CD4-positive, alpha-beta T cell treated with Interferon alpha-2 for 1 hour (primary cell): ENCODE measurements at places on chromosomes 5 and 9.

DNA sequence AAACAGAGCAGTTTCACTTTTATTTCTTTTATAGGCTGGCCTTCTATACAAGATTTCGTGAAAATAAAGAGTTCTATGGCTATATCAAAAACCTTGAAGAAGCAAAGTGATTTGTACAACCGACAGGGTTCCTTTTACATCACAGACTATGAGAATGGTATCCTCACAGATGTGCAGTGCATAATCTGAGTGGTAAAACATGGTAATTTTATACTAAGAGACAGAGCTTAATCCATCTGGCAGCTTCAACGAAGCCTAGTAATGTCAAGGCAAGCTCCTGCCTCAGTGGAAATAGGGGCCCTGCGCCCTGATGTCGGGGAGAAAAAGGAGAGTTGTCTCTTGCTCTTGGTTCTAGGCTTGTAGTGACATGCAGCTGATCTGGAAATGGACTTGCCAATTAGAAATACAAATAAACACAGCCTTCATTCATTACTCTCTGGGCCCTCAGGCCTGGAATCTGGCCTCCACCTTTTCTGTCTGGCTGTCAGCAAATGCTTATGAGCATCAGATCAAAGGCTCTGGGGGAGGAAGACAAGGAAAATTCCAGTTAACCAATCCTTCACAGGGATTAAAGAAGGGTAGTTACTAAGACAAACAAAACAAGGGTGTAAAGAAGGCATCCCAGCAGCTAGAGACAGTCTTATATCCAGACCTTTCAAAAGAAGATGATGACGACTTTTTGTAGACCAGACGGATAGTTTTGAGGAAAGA is 33.6 kb upstream of the TRIM32 start:
- no peak for DNase-seq

DNA sequence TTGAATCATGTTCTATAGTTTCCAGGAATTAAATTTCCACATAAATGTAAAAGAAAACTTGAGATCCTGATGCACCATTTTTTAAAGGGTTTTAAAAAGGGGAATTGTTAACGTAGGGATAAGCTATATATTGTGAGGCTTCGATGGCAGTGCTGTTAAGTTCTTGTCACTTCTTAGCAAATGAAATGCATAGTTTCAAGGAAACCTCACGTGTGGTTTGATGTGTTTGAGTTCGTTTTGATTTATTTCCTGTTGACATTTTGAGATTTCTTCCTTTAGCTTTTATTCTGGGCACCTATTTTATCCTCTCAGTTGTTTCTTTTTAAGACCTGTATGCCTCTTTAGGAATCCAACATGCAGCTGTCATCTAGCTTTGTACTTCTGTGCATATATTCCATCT is 301.0 kb downstream of the DOCK8 start:
- peak; percentile 40 for DNase-seq

DNA sequence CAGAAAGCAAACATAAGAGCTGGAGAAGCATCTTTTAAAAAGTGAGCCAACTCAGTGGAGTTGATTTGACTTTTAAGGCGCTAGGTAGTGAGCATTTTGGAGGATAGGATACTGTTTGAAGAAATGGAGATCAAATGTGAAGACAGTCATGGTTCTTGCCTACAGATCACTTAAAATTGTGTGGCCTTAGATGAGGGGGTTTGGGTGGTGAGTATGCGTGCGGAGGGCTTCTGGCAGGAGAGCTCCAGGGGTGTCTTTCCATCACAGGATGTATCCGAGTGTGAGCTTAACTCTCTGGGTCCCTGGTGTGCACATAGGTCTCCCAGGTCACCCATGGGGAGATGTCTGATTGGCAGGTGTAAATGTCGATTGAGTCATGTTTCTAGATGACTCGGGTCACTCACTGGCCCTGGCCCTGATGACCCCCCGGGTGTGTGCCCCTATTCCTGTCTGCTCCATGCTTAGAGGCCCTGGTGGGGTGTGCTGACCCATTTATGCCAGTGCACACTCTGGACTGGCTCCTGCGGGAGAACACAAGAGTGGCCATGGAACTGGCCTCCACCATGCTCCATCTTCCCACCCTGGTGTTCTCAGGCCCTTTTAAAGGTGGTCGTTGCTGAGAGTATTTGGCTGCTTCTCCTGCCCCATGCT is 274.4 kb downstream of the FSTL4 start:
- no peak for DNase-seq

- DNase-seq = no peak
Measured at GRCh38 chr9:2116073-2116472, 100.9 kb downstream of the SMARCA2 start.

- peak; percentile 72 for DNase-seq
Measured at GRCh38 chr5:54944364-54944763, 41.0 kb downstream of the ESM1 start.

DNA sequence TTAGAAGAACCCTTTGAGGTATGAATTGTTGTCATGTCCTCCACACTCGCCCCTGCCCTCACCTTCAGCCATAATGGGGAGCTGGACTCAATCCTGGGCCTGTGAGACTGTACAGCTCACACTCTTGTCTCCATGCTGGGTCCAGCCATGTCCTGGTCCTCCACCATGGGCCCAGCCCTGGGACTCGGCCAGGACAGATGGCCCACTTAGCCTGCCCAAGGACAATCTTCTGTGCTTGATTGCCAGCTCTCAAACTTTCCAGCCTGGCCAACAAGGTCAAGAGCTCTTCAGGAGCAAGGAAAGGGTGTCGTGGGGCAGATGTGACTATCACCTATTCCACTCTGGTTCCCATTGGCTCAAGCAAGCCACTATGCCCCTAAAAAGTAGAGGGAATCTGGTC is 90.8 kb downstream of the HRH2 start:
- no peak for DNase-seq

- DNase-seq = no peak
Measured at GRCh38 chr5:53291528-53291927, 182.0 kb upstream of the MOCS2 start.

DNA sequence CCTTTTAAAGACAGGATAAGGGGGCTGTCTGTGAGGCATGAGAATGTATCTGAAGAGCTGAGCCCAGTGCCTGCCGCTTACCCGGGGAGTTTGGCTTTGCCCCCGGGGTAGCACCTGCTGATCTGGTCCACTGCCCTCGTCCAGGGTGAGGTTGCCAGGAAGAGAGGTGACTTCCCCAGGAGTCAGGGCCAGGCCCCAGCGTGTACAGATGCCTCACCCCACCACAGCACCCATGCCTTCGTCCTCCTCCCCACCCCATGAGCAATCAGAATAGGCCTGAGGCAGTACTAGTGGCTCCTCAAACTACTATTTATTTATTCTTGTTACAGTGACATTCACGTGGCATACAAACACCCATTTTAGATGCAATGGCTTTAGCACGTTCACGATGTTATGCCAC is 15.7 kb upstream of the AIF1L start:
- no peak for DNase-seq

DNA sequence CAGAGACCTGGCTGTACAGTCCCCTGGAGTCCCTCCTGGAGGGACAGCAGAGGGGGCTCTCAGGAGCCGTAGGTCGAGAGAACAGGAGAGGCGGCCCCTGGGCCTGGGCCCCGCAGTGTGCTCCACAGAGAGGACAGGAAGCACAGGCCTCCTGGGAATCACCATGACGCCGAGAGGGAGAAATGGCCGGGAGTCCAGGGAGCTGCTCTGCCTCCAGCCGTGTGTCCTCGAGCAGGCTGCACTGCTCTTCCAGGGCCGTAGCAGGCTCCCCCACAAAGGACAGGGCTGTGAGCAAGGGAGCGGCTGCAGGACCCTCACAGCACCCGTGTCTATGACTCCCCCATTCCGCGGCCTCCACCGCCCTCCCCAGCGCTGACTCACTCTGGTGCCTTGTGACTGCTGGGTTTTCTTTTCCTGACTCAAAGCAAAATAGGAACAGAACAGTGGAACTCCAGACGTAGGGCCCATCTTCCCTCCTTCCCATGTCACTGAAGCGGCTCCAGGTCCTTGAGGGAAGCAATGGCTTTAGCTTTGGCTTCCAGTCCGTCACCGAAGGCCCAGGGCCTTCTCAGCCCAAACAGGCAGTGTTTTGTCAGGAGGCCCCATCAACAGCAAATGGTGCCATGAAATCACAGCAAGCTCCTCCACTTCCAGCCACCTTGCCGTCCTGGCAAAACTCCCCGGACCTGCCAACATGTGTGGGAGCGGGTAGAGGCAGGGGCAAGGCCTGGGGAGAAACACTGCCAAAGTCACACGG is 114.2 kb downstream of the LHFPL2 start:
- peak; percentile 28 for DNase-seq

DNA sequence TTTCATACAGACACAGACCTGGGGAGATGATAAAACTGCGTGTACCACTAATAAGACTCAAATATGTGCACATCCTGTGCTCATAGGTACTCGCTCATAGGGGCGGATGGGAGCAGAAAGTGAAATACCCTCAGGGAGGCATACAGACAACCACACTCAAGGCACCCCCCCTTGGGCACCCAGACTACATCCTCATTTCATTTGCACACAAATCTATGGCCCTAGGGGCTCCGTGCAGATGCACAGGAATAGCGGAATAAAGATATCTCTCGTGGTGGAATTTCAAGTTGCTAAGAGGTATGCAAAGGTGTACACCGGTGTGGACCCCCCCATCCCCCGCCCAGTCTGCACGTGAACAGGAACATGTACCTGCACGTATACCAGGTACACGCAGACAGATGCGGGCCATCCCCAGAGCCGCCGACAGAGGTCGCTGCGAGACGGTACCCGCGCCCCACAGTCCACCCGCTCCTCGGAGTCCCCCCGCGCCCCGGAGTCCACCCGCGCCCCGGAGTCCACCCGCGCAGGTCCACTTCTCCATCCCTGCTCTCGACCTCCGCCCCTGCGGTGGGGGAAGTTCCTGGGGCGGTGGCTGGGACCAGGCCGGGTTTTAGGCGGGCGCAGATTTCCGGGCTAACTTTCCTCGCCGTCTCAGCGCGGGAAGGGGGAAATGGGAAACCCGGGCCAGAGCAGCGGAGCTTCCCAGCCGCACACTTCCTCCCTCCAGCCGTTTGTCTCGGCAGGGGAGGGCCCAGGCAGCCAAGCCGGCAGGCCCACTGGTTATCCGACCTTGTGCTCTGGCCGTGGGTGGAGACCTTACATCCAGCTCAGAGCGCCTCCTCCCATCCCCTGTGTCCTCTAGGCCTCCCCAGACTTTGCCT is 1.0 kb upstream of the IL12B start:
- peak; percentile 71 for DNase-seq

GRCh38 chr5:963673-964531 is 44.7 kb upstream of the NKD2 start:
- no peak for DNase-seq

DNA sequence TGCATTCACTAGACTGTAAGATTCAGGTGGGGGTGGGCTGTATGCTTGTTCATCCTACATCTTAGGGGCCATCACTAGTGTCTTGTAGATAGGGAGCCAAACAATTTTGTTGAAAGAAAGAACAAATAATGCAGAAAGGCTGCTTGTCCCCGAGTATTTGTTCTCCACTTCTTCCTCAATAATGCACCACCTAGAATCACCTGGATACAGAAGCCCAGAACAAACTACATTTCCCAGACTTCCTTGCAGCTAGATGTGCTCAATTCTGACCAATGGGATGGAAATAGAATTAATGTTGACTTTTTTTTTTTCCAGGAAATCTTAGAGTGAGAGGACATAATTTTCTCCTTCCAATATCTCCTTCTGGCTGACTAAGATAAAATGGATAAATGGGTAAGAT is 38.9 kb upstream of the TNFSF8 start:
- DNase-seq = no peak

DNA sequence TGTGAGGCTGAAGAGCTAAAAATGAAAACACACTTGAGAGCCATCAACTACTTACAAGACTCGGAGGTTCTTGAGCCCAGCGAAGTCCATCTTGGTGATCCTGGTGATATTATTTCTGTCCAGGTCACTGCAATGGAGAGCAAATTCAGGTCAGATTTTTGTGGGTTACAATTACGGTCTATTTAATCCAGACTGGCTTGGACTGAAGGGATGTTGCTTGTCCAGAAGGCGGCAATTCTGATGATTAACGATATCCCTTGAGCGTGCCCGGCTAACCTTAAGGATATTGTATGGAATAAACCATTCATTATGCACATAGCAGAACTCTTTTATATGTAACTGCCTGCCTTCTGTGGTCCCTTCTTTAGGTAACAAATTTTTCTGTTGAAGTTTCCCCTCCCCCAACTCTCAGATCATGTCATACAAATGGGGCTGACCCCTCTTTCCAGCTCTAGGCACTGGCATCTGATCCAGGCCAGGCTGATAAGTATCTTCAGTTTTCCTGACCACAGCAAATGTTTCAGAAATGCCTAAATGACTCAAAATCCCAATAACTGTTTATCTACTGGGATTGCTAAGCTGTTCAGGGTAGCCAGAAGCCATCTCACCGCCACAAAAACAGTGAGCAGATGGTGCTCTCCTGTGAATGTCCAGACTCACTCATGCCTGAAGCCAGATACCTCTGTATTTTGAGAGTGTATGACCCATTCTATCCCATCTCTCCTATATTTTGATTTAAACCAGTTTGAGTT is 49.4 kb downstream of the SLIT3 start:
- no peak for DNase-seq

GRCh38 chr5:154648706-154649105 is 106.5 kb upstream of the LARP1 start:
- no peak for DNase-seq

GRCh38 chr5:50653946-50654345 is 12.5 kb upstream of the PARP8 start:
- DNase-seq = no peak

- no peak for DNase-seq
Measured at GRCh38 chr5:849651-850301, 1.0 kb downstream of the ZDHHC11 start.

GRCh38 chr5:159181152-159181551 is 28.2 kb downstream of the RNF145 start:
- DNase-seq = no peak

GRCh38 chr5:79759436-79759835 is 69.8 kb downstream of the CMYA5 start:
- no peak for DNase-seq

DNA sequence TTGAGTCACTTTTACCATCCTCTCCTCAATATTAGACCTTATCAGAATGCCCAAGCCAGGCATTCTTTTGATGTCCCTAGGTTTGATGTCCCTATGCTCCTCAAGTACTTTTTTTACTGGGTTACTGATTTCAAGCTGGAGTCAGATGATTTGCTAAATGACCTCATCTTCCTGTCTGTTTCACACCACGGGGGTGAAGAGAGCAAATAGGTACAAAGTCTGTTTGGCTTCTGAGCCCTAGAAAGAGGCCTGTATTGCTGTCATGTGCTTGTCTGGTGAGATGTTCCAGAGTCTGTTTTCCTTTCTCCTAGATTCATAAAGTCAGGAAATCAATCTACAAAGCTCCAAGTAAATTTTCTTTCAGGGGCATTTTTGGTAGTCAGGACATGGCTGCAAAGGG is 12.7 kb upstream of the DAB2 start:
- no peak for DNase-seq

GRCh38 chr5:4990462-4990861 is 149.7 kb upstream of the ADAMTS16 start:
- no peak for DNase-seq

- no peak for DNase-seq
Measured at GRCh38 chr5:81068635-81069034, 108.5 kb downstream of the RASGRF2 start.

DNA sequence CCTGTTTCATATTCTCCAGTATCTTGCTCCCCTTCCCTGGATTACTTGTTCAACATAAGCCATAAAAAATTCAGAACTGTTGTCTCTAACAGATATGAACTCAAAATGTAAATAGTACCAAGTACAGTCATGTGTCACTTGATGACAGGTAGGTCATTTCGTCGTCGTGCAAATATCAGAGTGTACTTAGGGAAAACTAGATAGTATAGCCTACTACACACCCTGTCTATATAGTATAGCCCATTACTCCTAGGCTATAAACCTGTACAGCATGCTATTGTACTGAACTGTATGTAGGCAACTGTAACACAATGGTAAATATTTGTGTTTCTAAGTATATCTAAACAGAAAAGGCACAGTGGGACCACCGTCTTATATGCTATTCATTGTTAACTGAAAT is 39.1 kb downstream of the SMIM15 start:
- no peak for DNase-seq
